ENCODE measurements at places on chromosomes 7 and 10.

- DNase-seq = no peak
Measured at GRCh38 chr7:34155220-34155908, 250.0 kb downstream of the BMPER start.

DNA sequence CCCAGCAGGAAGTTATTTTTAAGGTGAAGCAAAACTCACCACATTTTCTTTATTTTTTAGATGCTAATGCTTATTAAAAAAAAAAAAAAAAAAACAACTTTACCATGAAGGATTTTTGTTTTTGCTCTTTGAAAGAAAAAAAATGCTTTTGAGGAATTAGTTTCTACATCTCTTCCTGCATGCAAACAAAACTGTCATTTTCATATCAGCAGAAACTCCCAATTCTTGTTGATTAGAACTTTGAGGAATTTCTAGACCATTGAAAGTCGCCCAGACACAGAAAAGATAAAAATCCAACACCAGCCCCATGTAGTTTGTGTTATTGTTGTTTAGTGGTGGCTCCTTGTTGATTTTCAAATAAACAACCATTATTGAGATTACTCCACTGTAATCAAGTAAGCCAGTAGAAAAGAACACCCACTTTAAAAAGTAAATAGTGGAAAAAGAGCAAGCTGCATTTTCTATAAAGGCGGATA is 14.3 kb downstream of the SKIDA1 start:
- DNase-seq = no peak

DNA sequence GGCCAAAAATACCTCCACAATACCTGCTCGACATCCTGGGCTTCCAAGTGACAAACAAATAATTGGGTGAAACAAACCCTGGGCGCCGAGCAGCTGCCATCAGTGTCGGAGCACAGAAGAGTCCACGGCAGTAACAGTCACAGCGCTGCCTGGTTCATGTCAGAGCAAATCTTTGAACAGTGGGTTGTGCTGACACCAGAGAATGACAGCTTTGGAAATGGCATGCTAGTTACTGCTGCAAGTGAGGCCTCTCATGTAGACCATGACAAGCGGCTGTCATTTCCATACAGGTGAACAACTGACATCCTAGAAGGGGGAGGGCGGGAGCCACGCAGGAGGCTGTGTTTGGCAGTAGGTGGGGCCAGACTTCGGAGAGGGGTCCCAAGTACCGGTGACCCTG is 420.5 kb upstream of the GALNT17 start:
- no peak for DNase-seq

GRCh38 chr10:14040787-14041631 is 289.7 kb downstream of the FRMD4A start:
- no peak for DNase-seq

Measured in NCI-H1694 (cell line).